ENCODE measurements at places on chromosomes 3 and 15.

DNA sequence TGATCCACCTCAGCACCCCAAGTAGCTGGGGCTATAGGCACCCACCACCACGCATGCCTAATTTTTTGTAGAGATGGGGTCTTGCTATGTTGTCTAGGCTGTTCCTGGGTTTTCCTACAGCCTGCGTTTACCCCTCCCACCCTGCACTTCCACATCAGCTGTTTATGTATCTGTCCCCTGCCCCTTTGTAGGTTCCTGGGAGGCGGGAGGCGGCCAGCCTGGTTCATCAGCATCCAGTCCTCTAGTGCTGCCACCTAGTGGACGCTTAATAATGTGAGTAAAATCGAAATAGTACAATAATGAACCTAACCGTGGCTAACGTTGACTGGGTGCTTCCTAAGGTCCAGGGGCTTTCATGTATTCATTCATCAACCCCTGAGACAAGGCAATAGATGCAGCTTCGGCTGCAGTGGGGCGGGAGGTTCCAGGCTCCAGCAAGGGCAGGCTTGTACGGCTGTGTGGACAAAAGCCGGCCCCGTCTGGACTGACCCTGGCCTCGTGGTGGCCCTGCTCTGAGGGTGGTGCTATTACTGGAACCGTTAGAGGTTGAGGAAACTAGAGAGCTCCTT is 1.2 kb upstream of the LCTL start:
- peak; percentile 66 for DNase-seq

- DNase-seq, result no peak
Observed at GRCh38 chr3:48130321-48130904, 57.8 kb downstream of the CDC25A start.

DNA sequence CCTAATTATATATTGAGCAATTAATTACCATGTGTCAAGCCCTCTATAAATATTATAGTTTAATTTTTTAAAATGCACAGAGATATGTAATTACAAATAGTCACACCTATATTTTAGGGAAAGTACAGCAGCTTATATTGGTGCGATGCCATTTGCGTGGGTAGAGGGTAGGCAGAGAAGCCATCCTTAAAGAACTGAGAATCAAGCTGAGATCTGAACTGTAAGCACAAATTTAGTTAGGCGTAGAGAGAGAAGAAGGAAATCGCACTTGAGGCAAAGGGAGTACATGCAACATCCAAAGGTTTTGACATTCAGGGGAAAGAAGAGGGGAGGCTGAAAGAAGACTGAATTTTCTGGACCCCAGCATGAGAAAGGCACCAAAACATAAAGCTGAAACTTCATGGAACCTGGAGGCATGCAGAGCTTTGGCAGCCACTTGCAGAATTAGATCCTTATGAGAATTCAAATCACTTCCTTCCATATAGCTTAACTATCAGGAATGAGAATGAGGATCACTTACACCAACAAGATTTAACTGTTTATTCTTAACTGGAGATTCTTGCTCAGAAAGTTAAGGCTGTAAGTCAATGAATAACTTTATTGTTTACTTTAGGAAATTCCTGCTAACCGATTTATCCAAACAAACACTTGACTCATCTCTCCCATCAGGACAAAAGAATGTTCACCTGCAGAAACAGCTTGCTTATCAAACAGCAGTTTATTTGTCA is 114.3 kb downstream of the TGFBR2 start:
- DNase-seq, result peak; percentile 48

GRCh38 chr3:118980832-118981231 is 53.8 kb downstream of the IGSF11 start:
- DNase-seq, result no peak

DNA sequence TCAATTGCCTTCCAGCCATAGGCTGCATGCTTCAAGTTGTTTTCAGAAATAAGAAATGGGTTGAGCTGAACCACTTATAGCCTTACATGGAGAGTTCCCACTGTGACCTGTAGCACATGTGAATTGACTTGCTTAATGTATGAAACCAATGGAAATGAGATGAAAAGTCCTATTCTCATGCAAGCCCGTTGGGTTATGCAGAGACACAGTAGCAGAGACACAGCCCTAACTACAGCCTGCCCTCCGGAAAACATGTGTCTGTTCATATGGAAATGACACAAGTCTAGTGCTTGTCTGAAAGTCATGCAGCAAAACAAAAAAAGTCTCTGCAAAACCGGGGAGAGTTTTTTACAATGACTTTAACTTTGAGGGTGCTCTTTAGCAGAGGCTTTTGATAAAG is 14.5 kb downstream of the HIGD2B start:
- DNase-seq, result no peak

GRCh38 chr3:30752970-30753369 is 141.5 kb downstream of the GADL1 start:
- peak; percentile 47 for DNase-seq

- DNase-seq, result no peak
Observed at GRCh38 chr3:18369551-18370185, 55.5 kb downstream of the SATB1 start.

DNA sequence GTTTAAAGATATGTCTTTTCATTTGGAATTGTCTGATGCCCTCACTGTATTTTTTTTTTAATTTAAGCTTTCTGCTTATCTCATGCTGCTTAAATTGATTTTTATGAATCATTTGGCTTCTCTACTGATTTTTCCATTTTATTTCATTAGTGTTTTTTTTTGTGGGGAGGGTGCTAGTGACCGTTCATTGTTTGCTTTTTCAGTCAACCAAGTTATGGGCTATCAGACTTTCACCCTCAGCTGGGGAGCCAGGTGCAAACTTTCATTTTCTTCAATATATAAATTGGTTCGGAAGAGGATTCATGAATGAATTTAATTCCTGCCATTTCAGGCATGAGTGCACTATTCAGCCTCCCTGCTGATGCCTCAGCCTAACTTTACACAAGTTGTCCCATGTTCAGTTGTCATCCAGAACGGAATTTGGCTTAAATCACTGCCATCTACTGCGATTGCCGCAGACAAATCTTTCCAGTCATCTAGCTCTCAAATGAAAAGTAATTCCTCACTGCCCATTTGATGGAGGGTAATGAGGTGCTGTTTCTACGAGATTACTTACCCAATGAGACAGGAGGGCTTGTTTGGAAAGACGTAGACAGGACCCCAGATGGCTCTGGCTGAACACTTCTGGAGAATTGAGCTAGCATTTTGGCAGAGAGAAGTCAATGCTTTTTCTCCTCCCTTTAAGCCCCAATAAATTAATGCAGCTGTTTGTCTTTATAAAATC is 89.9 kb upstream of the RORA start:
- DNase-seq, result no peak

DNA sequence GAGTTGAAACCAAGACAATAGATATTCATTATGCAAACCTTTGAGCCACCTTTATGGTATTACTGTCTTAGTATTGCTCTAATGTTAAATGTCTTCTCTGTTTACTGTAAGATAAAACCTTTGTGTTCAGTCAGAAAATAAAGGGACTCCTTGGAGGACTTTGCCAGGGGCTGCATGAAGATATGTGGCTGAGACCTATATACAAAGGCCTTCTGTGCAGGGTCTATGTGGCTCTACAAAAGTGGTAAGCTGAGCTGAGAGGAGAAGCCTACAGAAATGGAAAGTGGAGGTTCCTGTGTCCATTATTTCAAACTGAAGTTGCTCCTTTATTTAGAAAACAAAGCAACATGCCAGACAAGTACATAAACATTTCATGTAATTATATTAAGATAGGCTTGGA is 131.5 kb downstream of the FNDC3B start:
- DNase-seq, result no peak

DNA sequence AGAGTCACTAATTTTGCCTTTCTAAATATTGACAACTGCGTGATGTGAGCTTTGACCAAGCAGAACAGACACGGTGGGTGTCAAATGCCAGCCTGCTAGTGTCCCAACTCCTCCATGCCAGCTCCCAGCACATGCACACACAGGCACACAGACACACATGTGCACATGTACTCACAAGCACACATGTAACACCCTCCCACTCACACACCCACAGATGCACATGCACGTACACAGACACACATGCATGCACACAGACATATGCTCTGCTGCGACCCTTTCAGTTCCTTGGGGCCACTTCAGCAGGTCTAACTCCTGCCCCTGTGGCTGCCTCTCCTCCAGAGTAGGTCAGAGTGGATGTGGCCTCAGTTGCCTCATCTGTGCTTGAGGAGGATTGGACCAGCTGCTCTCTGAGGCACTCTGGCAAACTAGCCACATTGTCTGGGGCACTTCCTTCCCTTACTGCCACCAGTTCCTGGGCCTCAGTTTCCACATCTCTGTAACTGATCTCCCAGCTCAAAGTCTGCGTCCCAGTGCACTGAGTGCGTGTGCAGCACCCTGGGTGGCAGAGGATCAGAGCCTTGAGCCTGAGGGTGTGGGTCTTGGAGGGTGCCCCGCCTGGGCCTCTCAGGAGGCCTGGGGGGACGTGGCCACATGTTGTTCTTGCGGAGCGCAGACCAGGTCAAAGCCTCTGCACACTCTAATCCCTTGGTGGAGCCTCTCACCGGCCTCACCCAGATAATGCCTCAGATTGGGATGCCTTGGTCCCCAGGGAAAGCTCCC is 55.0 kb upstream of the PRR23E start:
- no peak for DNase-seq

DNA sequence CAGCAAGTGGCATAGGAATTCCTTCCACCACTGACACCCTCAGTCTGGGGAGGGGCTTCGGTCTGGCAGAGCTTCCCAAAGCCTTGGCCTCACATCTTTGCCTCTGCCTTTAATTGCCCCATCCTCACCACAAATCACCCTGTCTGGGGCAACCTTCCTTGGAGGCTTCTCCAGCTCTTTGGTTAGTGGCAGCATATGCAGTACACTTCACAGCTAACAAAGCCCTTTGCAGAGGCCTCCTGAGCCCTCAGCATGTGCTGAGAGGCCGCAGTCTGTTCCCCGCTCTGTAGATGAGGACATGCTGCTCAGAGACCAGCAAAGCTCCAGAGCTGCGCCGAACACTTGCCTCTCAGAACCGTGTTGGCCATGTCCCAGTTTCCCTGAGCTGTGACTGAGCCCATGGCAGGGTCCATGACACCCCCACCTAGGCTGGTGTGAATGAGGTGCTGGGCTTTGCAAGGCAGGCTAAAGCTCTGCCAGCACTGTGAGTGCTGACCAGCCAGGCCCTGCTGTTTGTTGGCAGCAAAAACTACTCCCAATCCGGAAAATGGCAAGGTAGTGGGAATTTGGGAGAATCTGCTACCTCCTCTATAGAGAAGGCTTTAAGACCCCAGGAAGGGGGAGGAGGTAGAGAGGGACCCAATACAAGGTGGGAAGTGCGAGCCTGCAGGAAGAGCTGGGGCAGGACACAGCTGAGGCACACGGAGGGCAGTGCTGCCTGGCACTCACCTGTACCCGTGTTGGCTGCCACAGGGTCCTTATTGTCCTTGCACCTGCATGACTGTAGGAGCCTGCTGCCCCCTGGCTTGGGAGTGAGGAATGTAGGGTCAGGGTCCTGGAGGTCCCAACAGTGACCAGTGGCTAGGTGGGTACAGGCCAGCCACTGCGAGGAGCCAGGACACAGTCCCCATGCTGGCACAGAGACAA is 8.4 kb upstream of the KLF15 start:
- DNase-seq, result no peak

DNA sequence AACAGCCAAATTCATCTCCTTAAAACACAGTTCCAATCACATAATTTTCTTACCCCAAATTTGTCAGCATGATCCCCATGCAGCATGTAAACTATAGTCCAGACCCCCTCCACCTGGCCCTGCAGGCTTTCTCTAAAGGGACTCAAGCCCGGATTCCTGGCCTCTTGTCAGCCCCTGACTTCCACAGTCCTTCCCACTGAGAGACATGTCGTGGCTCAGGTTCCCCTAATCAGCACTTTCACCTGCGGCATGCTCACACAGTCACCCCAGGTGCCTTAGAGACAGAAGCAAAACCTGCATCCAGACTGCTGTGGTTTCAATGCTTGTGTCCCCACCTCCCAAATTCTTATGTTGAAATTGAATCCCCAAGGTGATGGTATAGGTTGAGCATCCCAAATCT is 372.7 kb upstream of the ATP10A start:
- DNase-seq, result no peak

GRCh38 chr3:21665444-21666100 is 85.4 kb downstream of the ZNF385D start:
- no peak for DNase-seq

Measured in NCI-H460 (cell line).